ENCODE measurements at places on chromosomes 7 and 10.

- no peak for DNase-seq
These were observed 21.3 kb downstream of the PTPN12 start for GRCh38 chr7:77558284-77558967.

DNA sequence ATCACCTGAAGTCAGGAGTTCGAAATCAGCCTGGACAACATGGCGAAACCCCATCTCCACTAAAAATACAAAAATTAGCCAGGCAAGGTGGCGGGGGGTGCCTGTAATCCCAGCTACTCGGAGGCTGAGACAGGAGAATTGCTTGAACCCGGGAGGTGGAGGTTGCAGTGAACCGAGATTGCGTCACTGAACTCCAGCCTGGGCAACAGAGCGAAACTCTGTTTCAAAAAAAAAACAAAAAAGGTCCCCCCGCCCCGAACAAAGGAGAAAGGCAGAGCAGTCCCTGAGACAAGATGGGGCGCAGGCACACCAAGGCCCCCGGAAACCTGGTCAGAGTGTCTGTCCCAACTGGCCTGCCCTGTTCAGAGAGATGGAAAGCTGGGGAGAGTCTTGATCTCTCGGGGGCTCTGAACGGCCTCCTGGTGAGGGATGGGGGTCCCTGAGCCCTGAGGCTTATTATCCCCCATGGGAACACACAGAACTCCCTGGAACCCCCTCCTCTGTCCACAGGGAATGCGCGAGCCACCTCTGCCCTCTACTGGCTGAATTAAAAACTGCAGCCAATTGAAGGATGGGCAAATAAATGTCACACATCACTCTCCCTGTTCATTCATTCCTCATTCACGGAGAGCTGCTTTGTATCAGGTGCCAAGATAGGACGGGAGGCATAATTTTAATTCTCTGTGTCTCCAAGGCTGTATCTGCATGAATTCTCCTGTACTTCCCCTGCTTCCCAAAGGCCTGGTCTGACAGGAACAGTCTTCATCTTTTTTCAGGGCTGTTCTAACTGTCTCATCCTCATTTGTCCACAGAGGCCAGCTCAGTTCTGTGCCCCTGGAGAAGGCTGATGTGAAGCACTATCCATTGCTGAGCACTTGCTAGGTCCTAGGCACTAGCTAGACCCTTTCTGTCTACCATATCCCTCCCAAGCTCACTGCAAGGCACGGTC lies 28.9 kb downstream of the MAT1A start:
- no peak for DNase-seq

DNA sequence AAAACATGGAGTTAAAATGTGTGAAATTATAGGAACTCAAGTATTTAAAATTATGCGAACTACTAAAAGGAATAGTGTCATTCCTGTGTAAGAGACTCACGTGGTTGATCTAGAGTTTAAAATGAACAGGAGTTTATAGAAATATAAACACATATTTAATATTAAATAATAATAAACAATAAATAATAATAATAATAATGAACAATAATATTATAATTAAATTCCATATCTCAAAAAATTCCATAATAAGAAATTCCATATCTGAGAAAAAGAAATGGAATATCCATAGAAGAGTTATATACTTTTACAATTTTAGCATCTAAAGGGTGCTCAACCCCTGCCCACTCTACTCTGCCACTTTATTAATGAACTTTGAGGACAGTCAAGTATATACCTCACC lies 429.6 kb downstream of the TNS3 start:
- DNase-seq, result no peak

DNA sequence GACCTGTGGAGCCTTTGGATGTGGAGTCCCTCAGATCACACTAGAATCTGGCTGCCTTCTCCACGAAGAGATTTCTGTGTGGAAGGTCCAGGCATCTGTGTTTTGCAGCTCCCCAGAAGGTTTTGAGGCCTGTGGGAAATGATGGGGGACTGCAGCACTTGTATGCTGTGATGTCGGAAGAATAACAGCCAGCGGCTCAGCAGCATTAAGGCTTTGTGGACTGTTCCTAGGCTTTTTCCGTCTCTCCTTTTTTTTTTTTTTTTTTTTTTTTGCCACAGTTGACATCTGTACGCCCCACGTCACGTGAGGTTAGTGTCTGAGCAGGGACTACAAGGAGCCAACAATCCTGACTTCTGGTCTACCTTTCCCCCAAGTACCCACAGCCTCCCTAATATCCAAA lies 181.3 kb downstream of the PFKFB3 start:
- DNase-seq, result no peak

GRCh38 chr7:152989889-152990380 lies 230.4 kb downstream of the ACTR3B start:
- no peak for DNase-seq

DNA sequence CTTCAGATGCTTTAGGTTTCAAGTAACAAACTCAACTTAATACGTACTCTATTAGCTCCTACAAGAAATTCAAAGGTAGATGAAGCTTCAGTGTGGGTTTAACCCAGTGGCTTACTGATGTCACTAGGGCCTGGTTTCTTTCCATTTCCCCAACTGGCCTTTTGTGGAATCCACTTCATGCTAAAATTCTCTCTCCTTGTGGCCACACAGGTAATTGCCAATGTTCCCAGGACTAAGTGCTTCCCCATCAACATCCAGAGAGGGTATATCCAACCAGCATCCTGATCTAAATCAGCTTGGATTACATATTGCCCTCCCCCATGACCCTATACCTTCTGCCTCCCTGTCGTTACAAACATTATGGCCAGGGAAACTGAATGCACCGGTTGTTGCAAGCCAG lies 10.7 kb downstream of the FBXL13 start:
- no peak for DNase-seq

DNA sequence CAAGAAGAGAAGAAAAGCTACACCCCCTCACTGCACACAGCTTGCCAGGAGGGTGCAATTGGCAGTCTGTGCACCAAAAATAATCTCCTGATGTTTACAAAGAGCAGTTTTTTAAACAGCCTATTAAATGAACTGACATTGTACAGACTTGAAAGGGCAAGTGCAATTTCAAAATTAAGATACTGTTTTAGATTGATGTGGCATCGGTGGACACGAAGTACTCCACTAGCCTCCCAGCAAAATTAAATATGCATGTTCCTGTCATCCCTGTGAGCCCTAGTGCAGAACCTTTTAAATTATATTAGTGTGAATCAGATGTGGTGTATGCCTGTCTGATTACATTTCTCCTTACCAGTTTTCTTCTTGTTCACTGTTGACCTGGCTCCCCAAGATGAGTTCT lies 87.9 kb downstream of the WIPF3 start:
- DNase-seq, result no peak

DNA sequence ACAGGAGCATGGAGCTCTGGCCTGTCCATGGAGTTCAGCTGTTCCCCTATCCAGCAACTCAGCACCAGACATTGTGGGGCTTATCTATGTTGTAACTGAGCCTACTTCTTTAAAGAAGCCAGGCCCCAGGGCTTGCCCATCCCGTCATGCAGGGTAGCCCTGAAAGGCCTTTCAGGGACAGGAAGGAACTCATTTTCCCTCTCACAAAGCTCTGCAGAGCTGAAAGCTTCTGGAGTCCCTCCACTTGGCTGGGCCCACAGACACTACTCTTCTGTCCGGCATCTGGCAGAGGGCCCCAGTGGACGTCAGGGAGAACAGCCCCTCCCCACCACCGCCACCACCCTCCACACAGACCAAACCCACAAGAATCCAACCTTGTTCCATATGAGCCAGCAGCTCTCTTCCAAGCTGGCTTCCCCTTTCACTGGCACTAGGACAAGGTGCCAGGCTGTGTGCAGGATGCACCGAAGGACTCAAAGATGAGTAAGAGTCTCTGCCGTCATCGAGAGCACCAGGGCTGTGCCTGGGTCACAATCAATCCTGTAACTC lies 33.1 kb downstream of the DENND2A start:
- DNase-seq, result no peak

DNA sequence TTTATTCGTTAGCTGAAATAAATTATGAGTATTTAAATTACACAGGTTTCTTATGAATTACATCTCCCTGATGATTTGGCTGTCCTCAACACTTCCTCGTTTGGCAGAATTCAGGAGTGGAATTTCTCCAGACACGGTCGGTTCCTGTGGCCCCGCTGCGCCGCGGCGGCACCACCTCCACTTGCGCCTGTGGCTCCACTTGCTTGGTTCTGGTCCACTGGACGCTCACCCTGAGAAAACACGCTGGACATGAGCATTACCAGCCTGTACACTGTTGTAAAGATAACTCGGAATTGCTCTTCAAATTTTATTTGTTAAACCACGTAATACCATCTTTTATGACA lies 85.3 kb downstream of the ZNF33B start:
- DNase-seq, result no peak
